Activated naive CD4-positive, alpha-beta T cell treated with anti-CD3 and anti-CD28 coated beads, Interleukin-2, amount 10 ng/mL, durations not matched to agents 7 days and 5 days (primary cell): ENCODE measurements at places on chromosomes 5 and 9.

DNA sequence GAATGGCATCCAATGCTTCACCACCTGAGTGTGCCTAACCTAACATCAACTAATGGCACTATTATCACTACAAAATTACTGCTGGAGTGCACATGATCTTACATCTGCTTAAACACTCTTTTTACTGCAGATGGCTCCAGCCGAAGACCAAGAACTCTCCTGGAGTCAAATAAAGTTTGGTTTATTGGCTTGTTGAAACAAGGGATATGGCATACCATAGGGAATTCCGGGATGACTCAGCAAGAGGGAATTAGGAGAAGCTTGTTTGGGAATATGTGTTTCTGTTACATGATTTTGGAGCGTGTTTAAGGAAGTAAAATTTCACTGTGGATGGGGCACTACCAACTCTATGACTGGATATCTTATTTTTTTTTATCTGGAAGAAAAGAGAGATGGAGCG is 872.6 kb downstream of the DTWD2 start:
- DNase-seq: no peak

- DNase-seq: no peak
These were observed 125.2 kb downstream of the GADD45G start for GRCh38 chr9:89729954-89730530.

- no peak for DNase-seq
These were observed 1118.6 kb upstream of the CDH9 start for GRCh38 chr5:28156981-28157380.

GRCh38 chr5:133783481-133783880 is 171.1 kb upstream of the FSTL4 start:
- no peak for DNase-seq

- no peak for DNase-seq
These were observed 4.6 kb downstream of the ISOC1 start for GRCh38 chr5:129099184-129099569.

GRCh38 chr5:134506054-134507039 is 19.1 kb upstream of the JADE2 start:
- DNase-seq: no peak

DNA sequence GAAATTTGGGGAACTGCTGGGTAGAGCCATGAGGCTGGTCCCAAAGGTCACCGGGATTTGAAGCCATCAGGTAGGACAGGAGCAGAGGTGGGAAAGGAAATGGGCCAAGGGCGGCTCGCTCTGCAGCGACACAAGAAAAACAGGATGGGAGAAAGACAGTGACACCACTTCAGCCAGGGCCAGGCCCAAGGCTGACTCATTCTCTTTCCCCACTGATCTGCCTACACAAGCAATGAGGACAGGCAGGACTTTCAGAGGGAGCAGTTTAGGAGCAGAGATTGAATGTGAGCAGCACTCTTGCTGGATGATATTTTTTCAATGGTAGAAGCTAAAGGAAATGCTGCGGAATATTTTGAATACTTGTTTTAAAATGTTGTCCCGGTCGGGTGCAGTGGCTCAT is 3.5 kb downstream of the RUFY1 start:
- no peak for DNase-seq
